Kidney epithelial cell (primary cell): ENCODE measurements at places on chromosomes 6 and 20. TPM values are rescaled to one million over a fixed set of nuclear protein-coding genes. Genes with fewer than 3 reads are reported as not detected.

Gene PDE7B
- total RNA-seq: 0.34 and 0.84 TPM in 2 replicates

- no peak for DNase-seq
Measured at GRCh38 chr6:43938178-43939105, 168.4 kb downstream of the VEGFA start.

Gene ECT2L
- total RNA-seq: not detected in 2 replicates

- no peak for DNase-seq
Measured at GRCh38 chr20:23415959-23416583, 5.2 kb downstream of the NAPB start.

Gene EYA4
- 0.58 and 1.8 TPM in 2 replicates for total RNA-seq

DNA sequence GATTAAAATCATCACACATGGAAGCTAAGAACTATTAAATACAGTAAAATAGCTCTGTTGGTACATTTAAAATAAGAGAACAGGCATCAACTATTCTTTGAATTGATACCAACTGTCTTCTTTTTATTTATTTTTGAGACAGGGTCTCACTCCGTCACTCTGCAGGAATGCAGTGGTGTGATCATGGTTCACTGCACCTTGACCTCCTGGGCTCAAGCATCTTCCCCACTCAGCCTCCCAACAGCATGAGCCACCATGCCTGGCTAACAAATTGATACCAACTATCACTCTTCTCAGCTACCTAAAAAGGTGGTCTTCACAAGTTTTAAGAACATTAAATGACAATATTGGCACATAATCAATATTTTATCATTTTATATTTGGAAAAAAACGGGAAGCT is 7.8 kb upstream of the PNISR start:
- peak; percentile 41 for DNase-seq

Gene POM121L2
- total RNA-seq: not detected in 2 replicates

DNA sequence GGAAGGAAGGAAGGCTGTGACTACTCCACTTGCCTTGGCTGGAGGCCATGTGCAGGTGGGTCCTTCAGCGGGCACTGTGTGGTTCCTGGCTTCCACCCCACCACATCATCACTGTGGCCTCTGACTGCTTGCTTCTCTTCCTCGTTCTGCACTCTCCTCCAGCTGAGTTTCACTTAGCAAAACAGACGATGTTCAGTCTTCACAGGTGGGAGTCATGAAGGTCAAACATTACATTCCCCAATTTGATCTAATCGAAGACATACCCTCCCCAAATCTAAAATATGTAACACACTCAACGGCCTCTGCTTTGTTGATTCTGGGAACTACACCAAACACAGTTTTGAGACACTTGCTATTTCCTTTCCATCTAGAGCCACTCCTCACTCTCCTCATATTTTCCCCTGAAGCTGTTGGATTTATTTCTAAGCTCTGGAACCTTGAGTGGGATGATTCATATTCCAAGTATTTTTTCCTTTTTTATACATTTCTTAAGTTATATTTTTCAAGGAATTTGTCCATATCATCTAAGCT is 132.5 kb upstream of the FOXA2 start:
- DNase-seq: no peak

DNA sequence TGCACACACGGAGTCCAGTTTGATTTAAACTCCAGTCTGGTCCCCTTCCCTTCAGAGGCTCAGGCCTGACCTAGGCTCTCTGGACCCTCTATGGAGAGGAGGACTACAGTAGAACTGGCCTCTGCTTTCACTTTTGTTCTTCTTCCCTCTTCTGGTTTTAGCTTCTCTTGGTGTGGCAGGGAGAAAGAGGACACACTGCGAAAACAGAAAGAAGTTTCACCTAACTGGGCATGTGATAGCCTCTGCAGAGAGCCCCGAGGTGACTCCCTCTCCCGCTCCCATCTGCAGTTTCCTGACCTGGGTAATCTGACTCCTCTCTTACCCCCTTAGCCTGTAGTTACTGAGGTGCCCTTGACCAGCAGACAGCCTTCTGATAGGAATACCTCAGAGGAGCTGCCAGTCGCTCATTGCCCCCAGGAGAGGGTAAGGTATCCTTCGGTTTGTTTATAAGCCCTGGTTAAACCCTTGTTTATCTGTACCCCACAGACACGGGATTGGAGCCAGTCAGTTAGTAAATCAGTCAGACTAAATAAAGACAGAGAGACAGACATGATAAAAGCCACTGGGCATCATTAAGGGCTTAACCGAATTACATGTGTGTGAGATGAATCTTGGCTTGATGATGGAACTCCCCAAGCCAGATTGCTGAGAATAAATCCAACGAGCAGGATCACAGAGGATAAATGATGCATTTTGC is 12.0 kb upstream of the DTNBP1 start:
- no peak for DNase-seq

Gene ID1
- 27.5 and 32.1 TPM in 2 replicates for total RNA-seq

Gene UBD
- total RNA-seq: 7.3 and 9.4 TPM in 2 replicates

Gene FNDC1
- total RNA-seq: 1.0 and 1.3 TPM in 2 replicates

DNA sequence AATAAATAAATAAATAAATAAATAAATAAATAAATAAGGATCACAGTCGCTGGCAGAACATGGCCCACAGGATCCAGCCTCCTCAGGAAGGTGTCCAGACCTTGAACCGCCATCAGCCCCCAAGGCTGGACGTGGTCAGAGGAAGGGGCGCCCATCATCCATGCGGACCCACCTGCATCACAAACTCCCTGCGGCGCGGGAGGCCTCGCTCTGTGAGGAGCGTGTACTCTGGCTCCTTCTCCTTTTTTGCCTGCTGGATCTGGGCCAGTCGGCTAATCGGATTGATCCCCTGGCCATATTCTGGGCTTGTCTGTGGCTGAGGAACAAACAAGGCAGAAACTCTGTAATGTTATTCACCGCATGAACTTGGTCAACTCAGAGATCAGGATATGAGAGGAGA is 65.2 kb downstream of the STAU1 start:
- DNase-seq: no peak

DNA sequence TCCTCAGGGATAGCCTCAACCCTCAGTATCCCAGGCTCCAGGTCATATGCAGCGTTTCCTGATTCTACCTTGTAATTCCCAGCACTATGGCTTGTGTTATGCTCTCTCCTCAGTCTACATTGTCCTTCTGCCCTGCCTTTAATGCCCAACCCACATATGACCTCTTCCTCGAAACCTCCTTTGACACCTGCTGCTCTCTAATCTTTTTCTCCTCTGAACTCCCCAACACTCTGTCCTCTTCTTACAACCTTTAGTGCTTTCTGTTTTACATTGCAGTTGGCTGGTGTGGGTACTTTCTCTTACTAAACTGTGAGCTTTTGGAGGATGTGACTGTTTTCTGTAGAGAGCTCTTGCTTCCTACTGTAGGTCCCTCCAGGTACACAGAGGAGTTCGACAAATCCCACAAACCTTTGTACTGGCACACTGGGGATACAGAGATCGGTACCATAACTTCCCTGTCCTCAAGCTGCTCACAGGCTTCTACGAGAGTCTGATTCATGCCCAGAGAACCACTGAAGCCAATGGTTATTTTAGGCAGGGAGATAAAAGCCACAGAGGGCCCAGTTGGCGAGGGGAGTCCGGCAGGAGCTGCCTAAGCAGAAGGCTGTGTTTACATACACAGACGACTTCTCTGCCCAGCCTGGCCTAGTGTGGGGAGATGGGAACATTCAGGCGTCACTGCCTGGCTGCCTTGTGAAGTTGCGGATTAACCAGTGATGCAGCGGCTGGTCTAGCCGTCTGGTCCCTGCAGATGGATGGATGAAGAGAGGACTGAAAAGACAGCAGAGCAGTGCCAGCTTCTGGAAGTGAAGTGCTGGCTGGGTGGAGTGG is 8.4 kb upstream of the EPB41L1 start:
- no peak for DNase-seq
